ENCODE measurements at places on chromosomes 16 and 17. TPM values are rescaled to one million over a fixed set of nuclear protein-coding genes. Genes with fewer than 3 reads are reported as not detected.

GRCh38 chr17:37770631-37771518, 26.0 kb upstream of the HNF1B start:
- peaks cover 10% of the 10 kb centered on the region for H3K4me1 ChIP-seq
- H3K27ac ChIP-seq, result no peak overlapping the region
- no peaks in the 10 kb centered on the region for H3K27me3 ChIP-seq
- no peak overlapping the region for H3K4me3 ChIP-seq

GRCh38 chr17:68197997-68198930, 49.6 kb upstream of the AMZ2 start:
- H3K27ac ChIP-seq, result no peak overlapping the region
- no peaks in the 10 kb centered on the region for H3K36me3 ChIP-seq
- peaks cover 22% of the 10 kb centered on the region for H3K4me1 ChIP-seq
- peak overlapping the region; percentile 62 for H3K4me3 ChIP-seq
- no peak for DNase-seq
- no peaks in the 10 kb centered on the region for H3K27me3 ChIP-seq

DNA sequence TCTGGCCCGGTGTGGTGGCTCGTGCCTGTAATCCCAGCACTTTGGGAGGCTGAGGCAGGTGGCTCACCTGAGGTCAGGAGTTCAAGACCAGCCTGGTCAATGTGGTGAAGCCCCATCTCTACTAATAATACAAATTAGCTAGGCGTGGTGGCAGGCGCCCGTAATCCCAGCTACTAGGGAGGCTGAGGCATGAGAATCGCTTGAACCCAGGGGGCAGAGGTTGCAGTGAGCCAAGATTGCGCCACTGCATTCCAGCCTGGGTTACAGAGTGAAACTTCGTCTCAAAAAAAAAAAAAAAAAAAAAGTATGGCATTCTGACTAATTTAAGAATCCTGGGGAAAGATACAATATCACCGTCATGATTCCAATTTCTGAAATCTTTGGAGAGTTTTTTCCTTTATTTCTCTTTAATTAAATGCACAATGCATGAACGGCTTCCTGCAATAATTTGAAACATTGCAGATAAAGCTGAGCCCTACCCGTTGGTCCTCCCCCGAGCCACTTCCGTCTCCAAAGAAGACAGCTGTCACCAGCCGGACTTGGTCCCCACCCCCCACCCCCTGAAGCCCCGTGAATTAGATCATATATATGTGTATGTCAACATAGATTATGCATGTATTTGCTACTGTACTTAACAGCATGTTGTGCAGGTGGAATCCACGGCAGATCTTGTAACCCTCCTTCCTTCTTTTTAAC, 142.6 kb upstream of the PLCG2 start:
- H3K27me3 ChIP-seq, result no peaks in the 10 kb centered on the region
- H3K4me3 ChIP-seq, result no peak overlapping the region
- DNase-seq, result no peak
- H3K36me3 ChIP-seq, result peaks cover 5% of the 10 kb centered on the region
- no peak overlapping the region for H3K27ac ChIP-seq

- H3K27ac ChIP-seq, result no peak overlapping the region
- DNase-seq, result no peak
- H3K27me3 ChIP-seq, result peaks cover 21% of the 10 kb centered on the region
These were observed 231.1 kb downstream of the COPRS start for GRCh38 chr17:31627960-31628359.

Gene LRRC75A
- 3.5 TPM for total RNA-seq

- no peak overlapping the region for H3K27ac ChIP-seq
- H3K27me3 ChIP-seq, result no peaks in the 10 kb centered on the region
- no peak overlapping the region for H3K4me3 ChIP-seq
These were observed 50.2 kb downstream of the NKD1 start for GRCh38 chr16:50598256-50598894.

GRCh38 chr17:82710499-82711232, 5.8 kb upstream of the FN3KRP start:
- H3K4me3 ChIP-seq, result no peak overlapping the region
- H3K27me3 ChIP-seq, result no peaks in the 10 kb centered on the region
- no peak for DNase-seq

- no peak overlapping the region for H3K4me3 ChIP-seq
- DNase-seq, result no peak
- H3K27ac ChIP-seq, result no peak overlapping the region
- H3K36me3 ChIP-seq, result no peaks in the 10 kb centered on the region
- no peaks in the 10 kb centered on the region for H3K4me1 ChIP-seq
- no peaks in the 10 kb centered on the region for H3K27me3 ChIP-seq
These were observed 8.2 kb upstream of the BRD7 start for GRCh38 chr16:50377001-50377400.

Gene HBZ
- not detected for total RNA-seq

DNA sequence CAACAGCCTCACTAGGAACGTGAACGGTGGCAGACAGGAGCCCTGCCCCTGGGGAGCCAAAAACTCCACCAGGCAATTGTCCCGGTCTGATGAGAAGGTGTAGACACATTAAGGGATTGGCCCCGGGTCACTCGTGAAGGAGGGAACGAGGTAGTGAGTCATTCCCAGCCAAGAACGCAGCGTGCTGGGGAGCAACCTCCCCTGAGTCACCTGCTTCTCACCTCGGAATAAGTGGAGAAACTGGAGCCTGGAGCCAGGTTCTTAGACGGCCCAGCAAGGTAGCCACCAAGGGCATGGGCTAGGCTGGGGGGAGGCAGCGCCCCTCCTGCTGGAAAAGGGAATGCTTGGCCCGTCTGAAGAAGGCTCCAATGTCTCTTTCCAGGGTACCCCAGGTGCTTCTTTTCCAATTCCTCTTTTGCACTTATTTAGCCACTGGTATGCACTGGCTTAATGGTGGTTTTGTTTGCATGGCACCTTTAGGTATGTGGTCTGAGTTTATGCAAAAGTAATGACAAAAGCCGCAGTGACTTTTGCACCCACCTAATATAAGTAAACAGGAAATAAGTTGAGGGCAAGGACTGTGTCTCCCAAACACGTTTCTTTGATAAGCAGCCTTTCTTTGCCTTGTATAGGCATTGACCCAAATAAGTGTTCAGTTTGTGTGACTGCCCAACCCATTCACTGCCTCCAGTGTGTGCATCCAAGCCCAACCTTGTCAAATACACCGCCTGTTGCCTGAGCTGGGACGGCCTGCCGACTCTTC, 1.8 kb upstream of the HELZ start:
- H3K36me3 ChIP-seq, result no peaks in the 10 kb centered on the region
- H3K27ac ChIP-seq, result peak overlapping the region; percentile 66
- peak overlapping the region; percentile 70 for H3K4me3 ChIP-seq
- H3K4me1 ChIP-seq, result peaks cover 40% of the 10 kb centered on the region
- peaks cover 6% of the 10 kb centered on the region for H3K27me3 ChIP-seq

GRCh38 chr16:79312502-79312901, 288.0 kb downstream of the MAF start:
- peaks cover 7% of the 10 kb centered on the region for H3K27me3 ChIP-seq
- no peak overlapping the region for H3K4me3 ChIP-seq
- no peaks in the 10 kb centered on the region for H3K36me3 ChIP-seq
- H3K27ac ChIP-seq, result no peak overlapping the region
- no peak for DNase-seq

- no peak overlapping the region for H3K4me3 ChIP-seq
- no peaks in the 10 kb centered on the region for H3K36me3 ChIP-seq
- H3K27ac ChIP-seq, result no peak overlapping the region
- no peaks in the 10 kb centered on the region for H3K4me1 ChIP-seq
- H3K27me3 ChIP-seq, result peaks cover 5% of the 10 kb centered on the region
These were observed 239.3 kb downstream of the CEP112 start for GRCh38 chr17:65952586-65952985.

Gene ZNF385C
- 0.18 TPM for total RNA-seq

Gene MPP2
- total RNA-seq, result 2.3 TPM

GRCh38 chr17:7443499-7444485, 1.1 kb upstream of the CHRNB1 start:
- no peak for DNase-seq
- H3K36me3 ChIP-seq, result no peaks in the 10 kb centered on the region
- peaks cover 2% of the 10 kb centered on the region for H3K27me3 ChIP-seq
- no peak overlapping the region for H3K4me3 ChIP-seq
- H3K4me1 ChIP-seq, result peaks cover 46% of the 10 kb centered on the region

DNA sequence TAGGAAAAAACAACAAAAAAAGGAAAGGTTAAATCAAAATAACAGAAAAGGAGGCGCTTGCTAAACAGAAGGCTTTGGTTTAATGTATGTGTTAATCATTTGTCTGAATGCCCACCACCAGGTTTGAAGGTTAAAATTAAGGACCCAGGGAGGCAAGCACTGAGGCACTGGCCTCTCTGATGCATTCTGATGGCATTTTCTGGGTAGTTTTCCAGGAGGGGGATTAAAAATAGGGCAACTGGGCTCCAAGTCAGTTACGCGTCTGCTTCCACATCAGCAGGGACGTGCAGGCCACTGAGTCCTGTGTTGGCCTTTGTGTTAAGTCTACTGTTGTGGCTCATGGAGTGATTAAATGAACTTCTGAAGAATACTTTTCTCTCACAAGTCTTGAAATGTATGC, 26.9 kb downstream of the MARF1 start:
- no peak overlapping the region for H3K27ac ChIP-seq
- H3K27me3 ChIP-seq, result no peaks in the 10 kb centered on the region
- no peak for DNase-seq
- H3K4me3 ChIP-seq, result no peak overlapping the region

GRCh38 chr16:82280867-82281266, 110.8 kb upstream of the MPHOSPH6 start:
- no peak overlapping the region for H3K4me3 ChIP-seq
- no peak for DNase-seq
- no peaks in the 10 kb centered on the region for H3K4me1 ChIP-seq
- no peaks in the 10 kb centered on the region for H3K27me3 ChIP-seq
- no peak overlapping the region for H3K27ac ChIP-seq

- H3K27me3 ChIP-seq, result no peaks in the 10 kb centered on the region
- H3K4me3 ChIP-seq, result no peak overlapping the region
- no peaks in the 10 kb centered on the region for H3K4me1 ChIP-seq
- no peaks in the 10 kb centered on the region for H3K36me3 ChIP-seq
These were observed 40.4 kb downstream of the UBE2G1 start for GRCh38 chr17:4326112-4326511.

Gene CCL22
- total RNA-seq, result not detected

GRCh38 chr16:55832773-55833691, at the start of gene CES1:
Gene CES1, minus strand, starts transcription at chr16:55833096. Its CDS starts 41 bp downstream, at chr16:55833055.
- no peak within 1 kb of the TSS for H3K27ac ChIP-seq
- H3K4me3 ChIP-seq, result no peak within 1 kb of the TSS
- H3K36me3 ChIP-seq, result no peaks in the 10 kb centered on the region
- no peaks in the 10 kb centered on the region for H3K27me3 ChIP-seq

- H3K4me3 ChIP-seq, result no peak overlapping the region
- DNase-seq, result peak; percentile 78
- H3K27ac ChIP-seq, result peak overlapping the region; percentile 74
- H3K27me3 ChIP-seq, result no peaks in the 10 kb centered on the region
- peaks cover 71% of the 10 kb centered on the region for H3K36me3 ChIP-seq
These were observed 49.1 kb downstream of the STAT5A start for GRCh38 chr17:42337442-42337841.

GRCh38 chr16:17271687-17272086, 199.1 kb downstream of the XYLT1 start:
- H3K36me3 ChIP-seq, result no peaks in the 10 kb centered on the region
- DNase-seq, result no peak
- no peak overlapping the region for H3K4me3 ChIP-seq

Gene PTX4
- total RNA-seq, result not detected

Gene KDM6B
- total RNA-seq, result 97.2 TPM

DNA sequence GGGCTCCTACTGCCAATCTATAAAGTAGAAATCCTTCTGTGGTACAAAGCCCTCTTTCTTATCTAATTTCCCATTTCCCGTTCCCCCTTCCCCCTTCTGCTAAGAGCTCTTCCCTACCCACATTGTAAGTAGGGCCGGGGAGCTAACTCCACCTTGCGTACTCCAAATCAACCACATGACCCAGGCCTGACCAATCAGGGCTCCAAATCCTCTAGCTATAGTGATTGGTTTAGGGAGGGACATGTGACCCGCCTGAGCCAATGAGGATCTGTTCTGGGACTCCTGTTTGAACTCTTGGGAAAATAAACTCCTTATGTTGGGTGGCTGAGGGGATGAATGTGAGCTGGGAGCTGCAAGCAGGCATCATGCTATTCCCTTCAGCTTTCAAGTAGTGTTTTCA, 40.9 kb upstream of the MEOX1 start:
- no peak overlapping the region for H3K4me3 ChIP-seq
- no peak for DNase-seq
- no peak overlapping the region for H3K27ac ChIP-seq
- H3K27me3 ChIP-seq, result peaks cover 32% of the 10 kb centered on the region
- peaks cover 21% of the 10 kb centered on the region for H3K4me1 ChIP-seq

Gene CMTM2
- 0.26 TPM for total RNA-seq

- H3K4me3 ChIP-seq, result no peak overlapping the region
- H3K4me1 ChIP-seq, result no peaks in the 10 kb centered on the region
- H3K27ac ChIP-seq, result peak overlapping the region; percentile 31
These were observed 9.3 kb downstream of the GJD3 start for GRCh38 chr17:40355123-40355803.

Gene KRTAP3-1
- total RNA-seq, result not detected

Gene NDRG4
- 0.66 TPM for total RNA-seq

GRCh38 chr17:82424001-82424862, 5.8 kb upstream of the OGFOD3 start:
- DNase-seq, result peak; percentile 49
- no peaks in the 10 kb centered on the region for H3K27me3 ChIP-seq
- no peak overlapping the region for H3K4me3 ChIP-seq
- H3K4me1 ChIP-seq, result peaks cover 21% of the 10 kb centered on the region

DNA sequence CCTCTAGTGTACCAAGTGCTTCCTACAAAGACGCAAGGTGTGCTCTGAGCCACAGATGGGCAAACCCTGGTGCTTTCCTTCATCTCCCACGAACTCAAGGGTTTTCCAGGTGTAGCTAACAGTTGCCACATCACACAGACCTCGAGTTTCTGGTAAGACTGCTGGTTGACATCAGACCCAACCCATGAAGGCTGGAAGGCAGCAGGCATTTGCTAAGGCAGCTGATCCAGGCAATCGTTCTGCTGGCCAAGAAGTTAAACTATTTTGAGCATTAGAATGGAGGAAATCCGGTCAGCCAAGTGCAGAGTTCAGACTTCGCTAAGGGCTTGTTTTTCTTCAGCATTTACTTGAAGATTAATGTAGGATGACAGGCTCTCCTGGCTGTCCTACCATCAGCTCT, 11.5 kb downstream of the HAS3 start:
- no peak for DNase-seq
- H3K27me3 ChIP-seq, result no peaks in the 10 kb centered on the region
- H3K27ac ChIP-seq, result no peak overlapping the region
- H3K4me3 ChIP-seq, result no peak overlapping the region

Data from T-cell (primary cell).